NCI-H1694 treated with DMSO at 0.1 percent for 48 hours (cell line): ENCODE measurements at places on chromosomes 2 and 18.

DNA sequence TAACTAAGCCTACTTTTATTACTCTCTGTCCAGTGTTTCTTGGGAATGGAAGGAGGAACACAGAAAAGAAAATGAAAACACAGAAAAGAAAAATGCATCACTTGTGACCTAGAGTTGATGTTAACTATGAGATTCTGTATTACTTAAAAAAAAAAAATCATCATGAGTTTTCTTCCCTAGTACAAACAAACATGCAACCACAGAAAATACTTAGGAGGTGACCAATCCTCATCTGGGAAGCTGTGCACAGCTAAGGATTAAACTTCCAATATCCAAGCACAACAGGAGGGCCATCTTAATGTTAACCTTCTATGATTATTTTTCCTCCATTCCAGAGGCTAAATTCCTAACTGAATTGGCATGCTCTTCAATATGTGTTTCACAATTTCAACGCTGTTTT lies 1140.4 kb downstream of the LRP1B start:
- DNase-seq, result no peak

- DNase-seq, result no peak
Measured at GRCh38 chr2:106358521-106358920, 109.7 kb downstream of the RGPD3 start.

GRCh38 chr2:174561283-174561971 lies 36.2 kb downstream of the WIPF1 start:
- peak; percentile 87 for DNase-seq

GRCh38 chr18:51135364-51135763 lies 62.1 kb downstream of the MEX3C start:
- no peak for DNase-seq

DNA sequence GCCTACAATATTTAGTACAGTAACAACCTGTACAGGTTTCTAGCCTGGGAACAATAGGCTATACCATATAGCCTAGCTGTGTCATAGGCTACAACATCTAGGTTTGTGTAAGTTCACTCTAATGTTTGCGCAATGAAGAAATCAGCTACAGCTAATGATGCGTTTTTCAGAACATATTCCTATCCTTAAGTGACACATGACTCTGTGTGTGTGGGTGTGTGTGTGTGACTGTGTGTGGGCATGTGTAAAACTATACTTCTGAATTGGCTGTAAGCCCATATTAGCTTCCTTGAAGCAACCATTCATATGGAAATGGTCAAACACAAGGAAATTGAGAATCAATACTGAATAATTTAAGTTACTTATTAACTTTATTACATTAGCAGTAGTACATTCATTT lies 120.8 kb upstream of the SULT1C3 start:
- no peak for DNase-seq

- no peak for DNase-seq
Measured at GRCh38 chr18:9531791-9532410, 56.6 kb downstream of the RALBP1 start.

- no peak for DNase-seq
Measured at GRCh38 chr2:31334311-31335026, 80.1 kb downstream of the XDH start.
